ENCODE measurements at places on chromosomes 4 and X. TPM values are rescaled to one million over a fixed set of nuclear protein-coding genes. Genes with fewer than 3 reads are reported as not detected.

- H3K27me3 ChIP-seq, result peaks cover 82% of the 10 kb centered on the region
- H3K4me1 ChIP-seq, result peaks cover 41% of the 10 kb centered on the region
- H3K27ac ChIP-seq, result no peak overlapping the region
- no peaks in the 10 kb centered on the region for H3K36me3 ChIP-seq
- peak overlapping the region; percentile 71 for H3K4me3 ChIP-seq
Measured at GRCh38 chr4:4387531-4388310, 819 bp downstream of the NSG1 start.

Gene NPY2R
- total RNA-seq, result not detected

GRCh38 chrX:32530802-32531403 is 680.4 kb downstream of the DMD start:
- H3K27me3 ChIP-seq, result no peaks in the 10 kb centered on the region
- no peaks in the 10 kb centered on the region for H3K4me1 ChIP-seq
- DNase-seq, result no peak

DNA sequence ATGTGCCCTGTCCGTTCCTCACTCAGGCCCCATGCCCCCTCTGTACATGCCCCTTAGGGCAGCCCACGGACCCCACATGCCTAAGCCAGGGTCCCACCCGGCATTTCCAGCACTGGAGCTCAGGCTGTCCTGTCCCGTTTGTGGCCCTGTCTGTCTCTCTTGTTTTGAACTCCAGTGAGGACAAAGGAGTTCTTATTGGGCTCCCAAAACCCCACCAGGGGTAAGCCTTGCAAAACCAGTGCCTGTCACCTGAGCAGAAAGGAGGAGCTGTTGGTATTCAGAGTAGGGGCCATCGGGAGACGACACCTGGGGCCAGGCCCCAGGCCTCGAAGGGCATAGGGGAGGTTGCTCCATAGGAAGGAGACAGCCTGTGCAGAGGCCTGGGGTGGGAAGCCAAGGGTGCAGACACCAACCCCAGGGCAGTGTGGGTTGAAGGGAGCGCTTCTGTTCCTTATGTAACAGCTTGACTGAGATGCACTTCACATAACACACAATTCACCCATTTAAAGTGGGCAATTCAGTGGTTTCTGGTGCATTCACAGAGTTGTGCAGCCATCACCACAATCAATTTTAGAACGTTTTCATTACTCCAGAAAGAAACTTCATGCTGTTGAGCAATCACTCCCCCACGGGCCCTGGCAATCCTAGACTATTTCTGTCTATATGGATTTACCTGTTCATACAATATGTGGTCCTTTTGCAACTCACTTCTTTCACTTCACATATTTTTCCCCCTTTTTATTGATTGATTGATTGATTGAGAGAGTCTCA is 31.7 kb downstream of the MAN2B2 start:
- H3K27ac ChIP-seq, result no peak overlapping the region
- H3K4me1 ChIP-seq, result no peaks in the 10 kb centered on the region
- H3K27me3 ChIP-seq, result no peaks in the 10 kb centered on the region
- no peak for DNase-seq
- H3K36me3 ChIP-seq, result peaks cover 79% of the 10 kb centered on the region
- no peak overlapping the region for H3K4me3 ChIP-seq

- no peak overlapping the region for H3K4me3 ChIP-seq
- no peak for DNase-seq
- no peaks in the 10 kb centered on the region for H3K4me1 ChIP-seq
- no peak overlapping the region for H3K27ac ChIP-seq
- no peaks in the 10 kb centered on the region for H3K36me3 ChIP-seq
Measured at GRCh38 chr4:100244347-100244746, 54.1 kb upstream of the DDIT4L start.

DNA sequence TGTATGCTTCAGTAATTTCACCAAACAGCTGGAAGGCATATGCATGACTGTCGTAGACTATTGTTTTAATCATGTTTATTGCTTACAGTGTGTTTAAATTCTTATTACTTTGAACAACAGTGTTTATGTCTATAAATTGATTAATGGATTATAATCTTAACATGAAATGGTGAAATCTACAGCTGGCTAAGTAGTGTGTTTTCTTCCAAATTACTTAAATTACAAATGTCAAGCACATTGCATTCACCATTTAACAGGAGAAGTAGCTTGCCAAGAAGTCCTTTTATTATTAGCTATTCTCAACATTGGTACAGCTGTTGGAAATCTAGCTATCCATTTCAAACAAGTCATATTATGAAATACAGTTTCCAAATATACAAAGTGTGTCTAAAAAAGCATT is 849.3 kb upstream of the PCDH10 start:
- no peak overlapping the region for H3K4me3 ChIP-seq
- no peaks in the 10 kb centered on the region for H3K27me3 ChIP-seq
- no peaks in the 10 kb centered on the region for H3K36me3 ChIP-seq
- no peak overlapping the region for H3K27ac ChIP-seq

Gene COL4A6
- 9.8 TPM for total RNA-seq

DNA sequence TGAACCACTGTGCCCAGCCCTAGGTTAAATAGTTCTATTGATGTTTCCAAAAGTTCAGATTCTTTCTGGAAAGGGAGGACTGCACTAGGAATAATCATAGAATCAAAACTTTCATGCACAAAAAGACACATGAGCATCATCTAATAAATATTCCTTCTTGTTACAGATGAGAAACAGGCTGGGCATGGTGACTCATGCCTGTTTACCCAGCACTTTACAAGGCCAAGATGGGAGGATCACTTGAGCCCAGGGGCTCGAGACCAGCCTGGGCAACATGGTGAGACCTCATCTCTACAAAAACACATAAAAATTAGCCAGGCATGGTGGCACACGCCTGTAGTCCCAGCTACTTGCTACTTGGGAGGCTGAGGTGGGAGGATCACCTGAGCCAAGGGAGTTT is 27.7 kb downstream of the LARP7 start:
- no peak overlapping the region for H3K4me3 ChIP-seq
- H3K4me1 ChIP-seq, result peaks cover 4% of the 10 kb centered on the region
- DNase-seq, result no peak
- H3K27ac ChIP-seq, result no peak overlapping the region

Gene HERC6
- 9.3 TPM for total RNA-seq

Gene SRPX
- total RNA-seq, result 55.9 TPM

Gene AKAP4
- total RNA-seq, result not detected

- no peaks in the 10 kb centered on the region for H3K27me3 ChIP-seq
- no peak overlapping the region for H3K27ac ChIP-seq
- H3K4me3 ChIP-seq, result no peak overlapping the region
- DNase-seq, result no peak
- no peaks in the 10 kb centered on the region for H3K36me3 ChIP-seq
- no peaks in the 10 kb centered on the region for H3K4me1 ChIP-seq
Measured at GRCh38 chrX:24838629-24839028, 144.9 kb downstream of the POLA1 start.

Gene GLRB
- 12.0 TPM for total RNA-seq

- no peaks in the 10 kb centered on the region for H3K4me1 ChIP-seq
- DNase-seq, result no peak
- H3K36me3 ChIP-seq, result no peaks in the 10 kb centered on the region
- H3K27ac ChIP-seq, result no peak overlapping the region
- H3K4me3 ChIP-seq, result no peak overlapping the region
Measured at GRCh38 chrX:20633451-20633850, 366.7 kb upstream of the RPS6KA3 start.

- H3K4me3 ChIP-seq, result no peak overlapping the region
- H3K27ac ChIP-seq, result peak overlapping the region; percentile 49
- no peaks in the 10 kb centered on the region for H3K36me3 ChIP-seq
- no peak for DNase-seq
- H3K27me3 ChIP-seq, result no peaks in the 10 kb centered on the region
Measured at GRCh38 chr4:168803732-168804131, 206.3 kb downstream of the CBR4 start.

- H3K4me3 ChIP-seq, result no peak overlapping the region
- no peak overlapping the region for H3K27ac ChIP-seq
Measured at GRCh38 chr4:175997291-175997690, 68.3 kb upstream of the WDR17 start.

Data from left ventricle myocardium inferior (tissue), 1 donor.